ENCODE measurements at places on chromosomes 7 and 10. TPM values are rescaled to one million over a fixed set of nuclear protein-coding genes. Genes with fewer than 3 reads are reported as not detected.

GPR146 gene
- 3.0 TPM for total RNA-seq

FOXI2 gene
- not detected for total RNA-seq

TMEM270 gene
- not detected for total RNA-seq

CHRM2 gene
- total RNA-seq: under 0.01 TPM

TUBAL3 gene
- total RNA-seq: 1.7 TPM

OR2F1 gene
- total RNA-seq: not detected

MRC1 gene
- 0.17 TPM for total RNA-seq

EMX2 gene
- total RNA-seq: 15.9 TPM

EN2 gene
- total RNA-seq: 0.05 TPM
